Activated naive CD4-positive, alpha-beta T cell treated with anti-CD3 and anti-CD28 coated beads, Interleukin-2, amount 50 U/mL, for 72 hours (primary cell): ENCODE measurements at places on chromosomes 1 and 21. TPM values are rescaled to one million over a fixed set of nuclear protein-coding genes. Genes with fewer than 3 reads are reported as not detected.

GRCh38 chr1:206005234-206005633 lies 2.0 kb upstream of the RAB7B start:
- no peak for DNase-seq

DNA sequence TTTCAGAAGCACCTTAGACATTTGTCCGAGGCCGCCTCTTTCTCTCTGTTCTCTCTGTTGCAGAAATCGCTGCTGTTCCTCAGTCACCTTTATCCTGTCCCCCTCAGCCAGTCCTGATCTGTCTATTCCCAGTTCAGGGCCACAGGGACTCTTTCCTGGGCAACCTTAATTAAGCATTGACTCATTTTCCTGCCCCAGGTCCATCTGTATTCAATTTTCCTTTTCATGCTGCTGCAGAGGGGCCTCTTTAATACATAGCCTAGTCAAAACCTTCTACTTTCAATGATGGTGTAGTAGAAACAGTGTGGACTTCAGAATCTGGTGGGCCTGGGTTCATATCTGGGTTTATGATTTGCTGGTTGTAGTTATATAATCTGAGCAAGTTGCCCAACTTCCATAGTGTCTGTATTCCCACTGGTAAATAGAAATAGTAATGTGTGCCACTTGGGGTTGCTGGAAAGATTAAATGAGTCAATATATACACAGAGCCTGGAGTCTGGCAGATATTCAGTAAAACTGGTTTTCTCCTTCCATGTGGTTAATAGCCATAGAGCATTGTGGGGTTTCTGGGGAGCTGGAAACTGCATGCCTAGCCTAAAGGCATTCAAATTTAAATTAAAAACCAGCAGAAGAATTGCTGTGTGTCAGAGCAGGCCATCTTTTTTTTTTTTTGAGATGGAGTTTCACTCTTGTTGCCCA lies 4.5 kb downstream of the TRAF5 start:
- no peak for DNase-seq

GRCh38 chr1:16073490-16074119 lies at the start of gene FAM131C:
FAM131C (minus strand) TSS chr1:16073651; CDS start chr1:16073442, 209 bp downstream.
- DNase-seq: peak; percentile 68

DNA sequence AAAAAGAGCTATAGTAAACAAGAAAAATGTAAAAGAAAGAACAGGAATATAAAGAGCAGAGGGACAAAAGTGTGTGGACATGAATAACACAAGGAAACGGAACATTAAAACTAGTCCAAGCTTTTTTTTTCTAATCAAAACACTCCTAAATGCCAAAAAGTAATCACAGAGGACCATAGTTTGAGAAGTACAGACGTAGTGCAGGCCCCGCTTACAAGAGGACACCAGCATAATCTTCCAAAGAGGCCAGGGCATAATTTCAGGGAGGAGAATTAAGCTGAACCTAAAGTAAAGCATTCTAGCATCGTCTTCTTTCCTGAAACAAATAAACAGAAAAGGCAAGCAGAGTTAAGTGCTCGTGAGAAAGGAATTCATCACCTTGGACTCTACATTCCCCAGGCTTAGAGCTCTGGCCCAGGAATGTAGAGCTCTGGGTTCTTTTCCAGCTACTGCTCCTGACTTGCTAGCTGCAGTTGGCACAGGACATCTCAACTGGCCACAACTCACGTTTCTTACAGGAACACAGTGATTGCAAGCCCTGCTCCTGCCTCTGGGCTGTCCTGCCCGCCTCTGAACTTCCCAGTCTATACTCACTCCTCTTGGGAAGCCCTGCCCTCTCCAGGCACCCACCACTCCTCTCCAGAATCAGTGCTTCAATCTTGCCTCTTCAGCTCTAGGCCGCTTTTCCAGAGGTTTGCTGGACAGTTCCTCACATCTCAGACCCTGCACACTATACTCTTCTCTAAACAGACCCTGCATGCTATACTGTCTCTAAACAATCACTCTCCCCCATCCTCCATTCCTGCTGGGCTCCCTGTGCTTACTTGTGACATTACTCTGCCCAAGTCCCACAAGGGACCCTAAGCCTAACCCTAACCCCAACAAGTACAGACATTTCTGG lies 9.8 kb downstream of the RGS8 start:
- no peak for DNase-seq

- DNase-seq: no peak
Observed at GRCh38 chr1:162229549-162229948, 147.1 kb downstream of the SPATA46 start.

DNA sequence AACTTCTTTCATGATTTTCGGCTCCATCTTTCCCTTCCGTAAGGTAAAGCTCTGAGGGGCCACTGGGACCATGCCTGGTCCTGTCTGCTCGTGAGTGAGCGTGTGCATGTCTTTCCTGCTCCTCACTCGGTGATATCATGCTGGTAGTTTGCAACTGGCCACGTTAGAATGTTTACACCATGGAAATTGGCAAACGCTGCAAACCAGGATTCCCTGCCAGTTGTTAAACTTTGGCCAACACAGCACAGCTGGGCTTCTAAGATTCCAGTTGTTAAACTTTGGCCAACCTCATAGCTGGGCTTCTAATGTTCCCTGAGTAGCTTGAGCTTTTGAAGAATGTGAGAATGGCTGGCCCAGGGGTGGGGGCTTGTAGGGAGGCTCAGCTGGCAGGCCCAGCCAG lies 68.0 kb upstream of the ACTL8 start:
- DNase-seq: no peak

DNA sequence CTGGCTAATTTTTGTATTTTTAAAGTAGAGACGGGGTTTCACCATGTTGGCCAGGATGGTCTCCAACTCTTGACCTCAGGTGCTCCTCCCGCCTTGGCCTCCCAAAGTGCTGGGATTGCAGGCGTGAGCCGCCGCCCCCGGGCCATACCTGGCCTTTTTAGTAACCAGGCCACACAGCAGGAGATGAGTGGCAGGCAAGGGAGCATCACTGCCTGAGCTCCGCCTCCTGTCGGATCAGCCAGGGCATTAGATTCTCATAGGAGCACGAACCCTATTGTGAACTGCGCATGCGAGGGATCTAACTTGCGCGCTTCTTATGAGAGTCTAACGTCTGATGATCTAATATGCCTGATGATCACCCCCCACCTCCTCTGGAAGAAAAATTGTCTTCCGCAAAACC lies 308.7 kb upstream of the PRMT6 start:
- DNase-seq: no peak

- no peak for DNase-seq
Observed at GRCh38 chr1:167003711-167004110, 14.6 kb downstream of the MAEL start.

SELL gene
- 317 TPM for total RNA-seq

SAMD11 gene
- total RNA-seq: not detected

PLA2G2C gene
- not detected for total RNA-seq

IFNLR1 gene
- 5.0 TPM for total RNA-seq
